ENCODE measurements at places on chromosomes 11 and 22.
A peak's percentile ranks its signal among the peaks of the same experiment; 100 is the strongest.

DNA sequence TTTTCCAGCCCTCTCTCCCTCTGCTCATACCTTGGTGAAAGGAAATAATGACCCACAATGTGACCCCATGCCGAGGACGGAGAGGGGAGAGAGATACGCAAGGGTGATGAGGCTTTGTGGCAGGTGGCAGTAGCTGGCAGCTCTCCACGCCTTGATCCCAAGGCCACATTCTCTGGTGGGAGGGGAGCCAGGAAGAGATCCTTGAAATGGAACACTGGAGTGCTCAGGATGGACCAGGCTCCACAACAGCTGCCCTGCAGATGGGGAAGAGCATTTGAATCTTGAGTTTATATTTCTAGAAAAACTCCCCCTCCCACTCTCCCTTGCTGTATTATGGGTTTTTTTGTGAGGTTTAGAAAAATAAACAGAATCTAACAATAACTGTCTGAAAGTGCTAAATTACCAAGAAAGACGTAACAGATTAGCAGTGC lies 61.6 kb upstream of the CDON start:
- DNase-seq: no peak

GRCh38 chr22:23289130-23289503 lies 108.8 kb downstream of the BCR start:
- no peak for DNase-seq

- peak; percentile 54 for DNase-seq
Measured at GRCh38 chr11:133078591-133079404, 453.5 kb downstream of the OPCML start.

DNA sequence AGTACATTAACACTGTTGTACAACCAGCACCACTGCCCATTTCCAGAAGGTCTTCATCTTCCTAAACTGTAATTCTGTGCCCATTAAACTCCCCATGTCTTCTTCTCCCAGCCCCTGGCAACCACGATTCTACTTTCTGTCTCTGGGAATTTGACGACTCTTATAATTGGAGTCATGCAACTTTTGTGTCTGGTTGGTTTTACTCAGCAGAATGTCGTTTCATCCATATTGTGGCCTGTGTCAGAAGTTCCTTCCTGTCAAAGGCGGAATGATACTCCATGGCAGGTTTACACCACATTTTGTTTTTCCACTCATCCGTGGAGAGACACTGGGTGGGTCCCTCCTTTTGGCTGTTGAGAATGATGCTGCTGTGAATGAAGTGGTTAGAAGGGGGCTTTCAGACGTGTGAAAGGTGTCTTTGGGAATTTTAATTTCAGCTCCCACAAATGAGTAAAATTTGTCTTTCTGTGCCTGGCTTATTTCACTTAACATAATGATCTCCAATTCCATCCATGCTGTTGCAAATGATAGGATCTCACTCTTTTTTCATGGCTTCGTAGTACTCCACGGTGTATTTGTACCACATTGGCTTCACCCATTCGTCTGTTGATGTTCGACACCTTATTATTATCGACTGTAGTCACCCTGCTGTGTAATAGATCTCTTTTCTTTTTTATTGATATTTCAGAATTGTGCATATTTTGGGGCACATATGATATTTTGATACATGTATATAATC lies 86.1 kb upstream of the SEPTIN5 start:
- no peak for DNase-seq

GRCh38 chr22:26466196-26466595 lies 17.4 kb downstream of the HPS4 start:
- no peak for DNase-seq

GRCh38 chr11:63839508-63840355 lies 822 bp downstream of the MARK2 start:
- DNase-seq: no peak

GRCh38 chr11:2886191-2886894 lies 768 bp upstream of the CDKN1C start:
- DNase-seq: peak; percentile 22

DNA sequence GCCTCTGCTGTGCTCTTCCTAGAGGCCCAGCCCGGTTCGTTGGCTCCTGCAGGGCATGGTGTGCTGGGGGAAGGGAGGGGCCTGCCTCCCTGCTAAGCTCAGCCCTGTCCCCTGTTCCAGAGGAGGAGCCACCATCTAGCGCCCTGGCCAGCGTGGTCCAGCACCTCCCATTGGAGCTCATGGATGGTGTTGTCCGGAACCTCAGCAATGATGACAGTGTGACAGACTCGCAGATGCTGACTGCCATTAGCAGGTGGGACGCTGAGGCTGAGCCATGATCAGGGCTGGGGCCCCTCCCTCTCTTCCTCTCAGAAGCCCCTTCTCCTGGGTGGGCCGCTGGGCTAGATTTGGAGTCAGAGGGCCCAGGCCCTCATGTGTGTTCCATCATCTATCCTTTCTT lies 9.1 kb downstream of the USP35 start:
- DNase-seq: no peak

DNA sequence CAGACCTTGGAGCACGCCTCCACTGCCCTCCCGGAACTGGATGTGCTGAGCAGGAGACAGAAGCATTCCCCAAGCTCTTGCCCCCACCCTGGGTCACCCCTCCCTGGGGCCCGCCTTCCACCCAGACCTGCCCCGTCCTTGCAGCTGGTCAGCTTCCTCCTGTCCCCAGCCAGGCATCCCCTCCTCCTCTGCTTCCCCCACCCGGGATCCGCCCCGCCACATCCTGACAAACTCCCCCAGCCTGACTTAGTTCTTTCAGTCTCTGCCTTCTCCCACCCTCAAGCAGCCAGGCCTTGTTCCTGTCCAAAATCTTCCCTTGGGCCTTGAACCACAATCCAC lies 1.1 kb upstream of the PLXNB2 start:
- DNase-seq: no peak

DNA sequence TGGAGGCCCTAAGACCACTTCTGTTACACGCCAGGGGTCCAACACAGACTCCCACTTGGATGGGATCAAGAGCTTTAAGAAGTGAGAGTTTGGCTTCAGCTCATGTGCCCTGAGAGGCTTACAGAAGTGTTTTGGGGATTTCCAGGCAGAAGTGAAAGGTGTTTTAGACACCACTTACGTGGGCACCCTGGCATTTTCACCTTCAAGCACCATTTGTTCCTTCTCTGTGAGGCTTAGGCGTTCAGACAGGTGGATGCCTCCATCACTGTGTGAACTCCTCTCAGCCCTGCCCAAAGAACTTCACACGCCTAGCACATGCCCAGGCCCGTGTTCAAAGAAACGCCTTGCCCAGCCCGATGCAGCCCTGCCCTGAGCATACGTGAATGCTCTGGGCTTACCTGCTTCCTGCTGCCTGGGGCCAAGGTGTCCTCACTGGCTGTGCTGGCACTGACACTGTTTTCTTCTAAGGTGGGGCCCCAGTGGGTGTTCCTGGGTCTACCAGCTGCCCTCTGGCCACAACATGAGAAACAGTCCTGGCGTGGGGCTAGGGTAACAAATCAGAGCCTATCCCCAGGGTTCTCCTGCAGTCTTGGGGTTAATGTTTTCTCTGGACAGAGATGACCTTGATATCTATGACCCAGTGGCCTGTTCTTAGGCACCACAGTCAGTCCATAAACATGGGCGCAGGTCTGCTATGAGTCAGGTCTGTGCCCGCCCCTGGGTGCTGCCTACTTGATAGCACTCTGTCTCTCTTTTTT lies 34.0 kb downstream of the AMPD3 start:
- DNase-seq: no peak

DNA sequence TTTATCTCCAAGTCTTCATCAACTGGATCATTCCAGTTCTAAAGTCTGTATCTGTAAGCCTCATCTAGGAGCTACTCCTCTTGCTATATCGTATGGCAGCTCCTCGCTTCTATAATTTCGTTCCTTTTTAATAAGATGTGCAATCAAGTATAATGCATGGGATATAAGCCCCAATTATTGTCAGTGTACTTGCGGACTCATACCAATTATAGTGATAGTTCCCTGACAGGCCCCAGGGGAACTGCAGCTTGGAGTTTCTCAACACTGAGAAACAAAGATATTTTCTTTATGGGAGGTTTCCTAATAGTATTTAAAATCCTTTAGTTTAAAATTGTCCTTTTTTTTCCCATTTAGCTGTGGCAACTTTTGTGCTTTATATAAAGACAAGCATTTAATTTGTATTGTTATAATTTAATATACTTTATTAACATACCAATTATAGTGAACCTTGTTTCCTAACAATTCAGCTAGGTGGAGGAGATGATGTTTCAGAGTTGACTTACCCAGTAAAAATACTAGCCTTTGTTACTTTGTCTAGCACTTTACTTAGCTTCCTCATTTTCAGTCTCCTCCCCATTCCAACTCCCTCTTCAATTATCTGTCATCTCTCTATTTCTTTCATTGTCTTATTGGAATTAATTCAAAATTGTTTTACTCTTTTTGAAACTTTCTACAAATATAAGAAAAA lies 25.3 kb upstream of the DDX17 start:
- no peak for DNase-seq

GRCh38 chr11:85526564-85526963 lies 100.6 kb downstream of the DLG2 start:
- no peak for DNase-seq

DNA sequence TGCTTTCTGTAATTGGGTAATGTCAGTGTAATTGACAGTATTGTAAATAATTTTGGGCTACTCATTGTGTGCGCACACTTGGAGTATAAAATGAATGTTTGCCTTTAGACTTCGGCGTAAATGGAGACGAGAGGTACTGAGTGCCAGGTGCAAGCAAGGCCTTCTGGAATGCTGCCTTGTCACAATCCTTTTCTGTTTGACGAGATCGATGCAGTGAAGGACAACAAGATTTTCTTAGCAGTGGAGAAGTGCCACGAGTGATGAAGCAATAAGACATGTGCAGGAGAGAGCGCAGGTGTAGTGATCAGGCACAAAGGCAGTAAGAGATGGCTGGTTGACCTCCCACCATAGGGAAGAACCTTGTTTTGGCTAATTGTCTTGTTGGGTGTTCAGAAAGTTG lies 67.5 kb downstream of the DDX10 start:
- no peak for DNase-seq

DNA sequence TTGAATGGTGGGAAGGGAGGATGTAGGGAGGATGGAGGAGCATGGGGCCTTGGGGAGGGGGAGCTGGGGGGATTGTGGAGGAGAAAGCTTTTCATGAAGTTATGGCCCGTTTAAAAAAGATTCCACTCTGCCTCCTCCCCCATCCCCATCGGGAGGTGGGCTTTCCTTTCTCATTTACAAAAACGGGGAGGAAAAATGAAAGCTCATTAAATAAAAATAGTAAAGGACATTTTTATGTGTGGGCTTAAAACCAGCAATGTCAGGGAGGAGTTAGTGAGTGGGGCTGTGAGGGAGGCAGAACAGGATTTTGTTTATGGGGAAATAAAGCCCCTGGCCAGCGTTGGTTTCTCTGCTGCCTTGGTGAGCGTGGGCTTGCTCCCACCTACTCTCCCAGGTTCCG lies 83.2 kb downstream of the ZBTB16 start:
- DNase-seq: no peak

GRCh38 chr11:128686745-128687177 lies 7.1 kb upstream of the FLI1 start:
- peak; percentile 58 for DNase-seq

DNA sequence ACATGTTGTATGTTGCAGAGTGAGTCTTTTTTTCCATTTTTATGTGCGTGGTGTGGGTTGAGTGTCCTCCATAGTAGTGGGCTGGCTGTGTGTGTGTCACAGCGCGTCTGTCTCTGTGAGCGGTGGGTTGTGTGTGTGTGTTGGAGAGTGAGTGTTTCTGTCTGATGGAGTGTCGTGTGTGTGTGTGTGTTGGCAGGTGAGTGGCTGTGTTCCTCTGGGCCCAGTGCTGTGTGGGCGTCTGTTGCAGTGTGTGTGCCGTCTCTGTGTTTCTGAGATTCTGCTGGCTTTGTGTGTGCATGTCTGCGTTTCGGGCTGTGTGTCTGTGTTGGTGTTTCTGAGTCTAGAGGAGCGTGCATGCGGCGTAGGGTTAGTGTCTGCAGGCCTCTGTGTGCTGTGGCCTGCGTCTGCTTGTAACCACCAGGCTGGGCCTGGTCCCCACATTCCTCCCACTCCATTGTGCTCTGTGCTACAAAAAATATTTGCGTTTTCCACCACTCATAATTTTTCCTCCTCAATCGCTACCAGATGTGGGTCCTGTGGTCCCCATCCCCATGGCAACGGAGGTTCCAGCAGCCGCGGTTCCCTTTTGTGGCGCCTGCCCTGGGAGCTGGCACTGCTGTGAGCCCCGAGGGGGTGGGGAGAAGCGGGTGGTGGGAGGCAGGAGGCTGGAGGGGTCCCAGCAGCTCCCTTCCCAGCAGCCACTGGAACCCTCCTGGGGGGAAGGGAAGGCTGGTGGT lies 15.2 kb downstream of the SCARF2 start:
- no peak for DNase-seq

DNA sequence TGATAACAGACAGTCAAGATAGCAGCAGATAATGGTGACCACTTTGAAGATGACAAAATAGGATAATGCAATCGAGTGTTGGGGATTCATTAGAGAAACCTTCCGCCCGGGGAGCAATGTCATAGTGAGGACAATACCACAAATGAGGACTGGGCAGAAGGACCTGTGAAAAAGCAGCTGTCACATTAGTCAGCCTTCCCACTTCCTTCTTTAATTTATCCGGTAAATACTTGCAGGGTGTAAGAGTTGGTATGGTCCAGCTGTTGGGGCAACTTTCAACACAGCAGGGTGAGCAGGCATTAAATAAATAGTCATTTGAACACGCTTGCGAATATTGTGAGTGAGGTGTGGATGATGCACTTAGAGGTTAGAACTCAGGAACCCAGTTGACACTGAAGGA lies 132.5 kb upstream of the KIRREL3 start:
- DNase-seq: no peak

DNA sequence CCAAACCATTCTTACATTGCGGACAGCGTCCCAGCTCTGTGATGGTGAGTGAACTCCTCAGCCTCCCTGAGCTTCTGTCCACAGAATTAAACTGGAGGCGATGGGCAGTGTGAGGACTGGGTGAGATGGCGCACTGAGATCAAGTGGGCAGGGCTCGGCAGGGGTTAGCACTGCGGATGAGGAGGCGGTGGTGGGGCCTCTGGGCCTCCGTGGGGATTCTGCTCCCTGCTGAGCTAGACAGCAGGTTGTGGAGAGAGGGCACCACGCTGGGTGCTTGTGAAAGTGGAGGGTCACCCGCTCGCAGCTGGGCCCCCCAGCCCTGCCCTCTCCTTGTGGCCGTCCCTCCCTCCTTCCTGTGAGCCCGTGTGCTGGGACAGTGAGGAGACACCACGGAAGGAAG lies 25.6 kb upstream of the PARVG start:
- no peak for DNase-seq

GRCh38 chr22:38724176-38724575 lies 18.4 kb downstream of the GTPBP1 start:
- DNase-seq: no peak

- no peak for DNase-seq
Measured at GRCh38 chr11:71236836-71237475, 15.4 kb downstream of the SHANK2 start.

All from iris pigment epithelial cell (primary cell).